ENCODE measurements at places on chromosomes 7 and 10.

- no peak for DNase-seq
Measured at GRCh38 chr7:102967798-102968197, 55.0 kb downstream of the LRRC17 start.

- no peak for DNase-seq
Measured at GRCh38 chr7:66698652-66699205, 41.8 kb upstream of the RABGEF1 start.

DNA sequence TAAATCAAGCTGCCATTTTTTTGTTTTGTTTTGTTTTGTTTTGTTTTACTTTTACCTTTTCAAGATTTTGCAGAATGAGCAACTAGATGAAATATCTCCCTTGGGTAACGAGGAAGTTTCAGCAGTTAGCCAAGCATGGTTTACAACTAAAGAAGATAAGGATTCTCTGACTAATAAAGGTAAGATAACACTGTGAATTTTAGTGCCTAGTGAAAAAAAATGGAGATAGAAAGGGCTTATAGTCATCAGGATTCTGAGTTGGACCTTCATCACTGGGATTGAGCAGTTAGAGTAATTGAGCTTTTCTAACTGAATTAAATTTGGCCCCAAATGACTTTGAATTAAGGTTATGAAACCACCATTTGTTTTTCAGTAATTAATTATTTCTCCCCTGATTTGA, 21.2 kb downstream of the DMTF1 start:
- no peak for DNase-seq

DNA sequence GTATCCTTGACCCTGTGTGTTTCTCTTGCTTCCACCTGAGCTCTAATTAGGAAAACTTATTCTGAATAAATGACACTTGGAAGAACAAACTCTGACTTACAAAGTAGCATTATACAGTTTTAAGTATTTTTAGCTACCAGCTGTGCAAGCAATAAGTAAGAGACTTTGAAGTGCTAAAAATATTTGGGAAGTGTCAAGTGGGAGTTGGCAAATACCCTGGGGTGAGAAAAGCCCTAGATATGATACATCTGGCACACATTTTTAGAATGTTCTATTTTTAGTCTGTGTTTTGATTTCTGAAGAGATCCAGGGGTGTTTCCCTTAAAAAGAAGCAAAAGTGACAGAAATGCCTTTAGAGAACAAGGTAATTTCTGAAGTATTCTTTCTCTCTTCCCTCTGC, 132.7 kb upstream of the TEX47 start:
- no peak for DNase-seq

DNA sequence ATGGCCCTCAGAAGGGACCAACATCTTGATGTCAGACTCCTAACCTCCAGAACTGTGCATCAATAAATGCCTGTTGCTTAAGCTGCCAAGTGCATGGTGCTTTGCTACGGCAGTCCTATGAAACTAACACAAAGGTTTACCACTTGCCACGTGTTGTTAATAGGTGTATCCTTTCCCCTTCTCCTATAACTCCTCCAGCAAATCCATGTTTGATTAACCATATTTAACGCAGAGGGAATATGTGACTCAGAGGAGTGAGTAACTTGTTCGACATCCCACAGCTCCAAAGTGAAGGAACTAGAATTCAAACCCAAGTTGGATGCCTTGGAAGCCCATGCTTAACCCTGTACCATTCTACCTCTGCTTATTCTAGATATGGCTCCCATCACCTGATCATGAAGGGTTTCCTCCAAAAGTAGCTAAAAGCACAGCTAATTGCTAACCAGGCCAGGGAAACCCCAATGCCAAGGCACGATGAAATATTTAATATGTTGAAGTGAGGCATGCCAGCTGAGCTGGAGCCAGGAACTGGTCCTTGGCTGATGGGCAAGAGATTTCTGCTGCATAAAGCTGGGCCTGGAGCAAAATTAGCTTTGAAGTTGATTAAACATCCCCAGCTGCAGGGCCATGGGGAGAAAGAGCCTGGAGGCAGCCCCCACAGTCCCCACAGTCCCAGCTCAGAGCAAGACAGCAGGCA, 131.9 kb downstream of the C10orf90 start:
- DNase-seq = no peak

DNA sequence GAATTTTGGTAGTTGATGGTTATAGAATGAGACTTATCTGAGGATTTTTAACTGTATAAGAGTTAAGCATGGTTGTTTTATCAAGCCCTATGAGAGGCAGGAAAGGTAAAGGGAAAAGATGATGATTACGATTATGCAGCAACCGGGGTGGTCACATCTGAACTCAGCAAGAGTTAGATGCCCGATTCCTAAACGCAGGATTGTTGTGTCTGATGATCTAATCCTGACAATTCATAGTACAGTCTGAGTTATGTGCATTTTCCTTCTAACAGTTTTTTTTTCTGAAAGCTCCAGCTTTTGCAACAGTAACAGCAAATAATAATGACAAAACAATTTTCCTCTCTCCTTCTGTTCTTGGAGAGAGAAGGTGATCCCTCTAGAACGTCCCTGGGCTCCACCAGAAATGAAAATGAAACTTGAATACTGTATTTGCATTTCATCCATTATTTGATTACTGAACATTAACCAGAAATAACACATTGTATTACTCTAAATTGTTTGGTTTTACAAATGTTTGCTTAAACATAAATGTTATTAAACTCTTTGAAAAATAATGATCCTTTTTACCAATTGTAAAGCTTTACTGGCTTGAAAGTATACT, 176.5 kb upstream of the CCDC6 start:
- no peak for DNase-seq

DNA sequence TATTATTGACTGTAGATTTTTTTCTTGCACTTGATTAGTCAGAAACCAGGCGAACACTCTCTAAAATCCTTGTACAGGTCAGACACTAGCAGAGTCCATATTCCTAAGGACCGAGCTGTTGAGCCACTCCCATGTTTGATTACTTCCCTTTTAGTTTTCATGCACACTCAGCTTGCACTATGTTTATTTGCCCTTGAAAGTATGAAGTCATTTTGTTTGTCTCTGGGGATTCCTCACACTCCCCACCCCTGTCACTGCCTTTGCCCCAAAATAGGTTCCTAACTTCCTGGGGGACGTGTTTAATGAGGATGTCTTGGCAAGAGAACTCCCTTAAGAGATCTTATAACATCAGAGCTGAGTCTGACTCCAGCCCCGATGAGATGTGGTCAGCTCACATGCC, 182.1 kb downstream of the EVX1 start:
- DNase-seq = no peak

DNA sequence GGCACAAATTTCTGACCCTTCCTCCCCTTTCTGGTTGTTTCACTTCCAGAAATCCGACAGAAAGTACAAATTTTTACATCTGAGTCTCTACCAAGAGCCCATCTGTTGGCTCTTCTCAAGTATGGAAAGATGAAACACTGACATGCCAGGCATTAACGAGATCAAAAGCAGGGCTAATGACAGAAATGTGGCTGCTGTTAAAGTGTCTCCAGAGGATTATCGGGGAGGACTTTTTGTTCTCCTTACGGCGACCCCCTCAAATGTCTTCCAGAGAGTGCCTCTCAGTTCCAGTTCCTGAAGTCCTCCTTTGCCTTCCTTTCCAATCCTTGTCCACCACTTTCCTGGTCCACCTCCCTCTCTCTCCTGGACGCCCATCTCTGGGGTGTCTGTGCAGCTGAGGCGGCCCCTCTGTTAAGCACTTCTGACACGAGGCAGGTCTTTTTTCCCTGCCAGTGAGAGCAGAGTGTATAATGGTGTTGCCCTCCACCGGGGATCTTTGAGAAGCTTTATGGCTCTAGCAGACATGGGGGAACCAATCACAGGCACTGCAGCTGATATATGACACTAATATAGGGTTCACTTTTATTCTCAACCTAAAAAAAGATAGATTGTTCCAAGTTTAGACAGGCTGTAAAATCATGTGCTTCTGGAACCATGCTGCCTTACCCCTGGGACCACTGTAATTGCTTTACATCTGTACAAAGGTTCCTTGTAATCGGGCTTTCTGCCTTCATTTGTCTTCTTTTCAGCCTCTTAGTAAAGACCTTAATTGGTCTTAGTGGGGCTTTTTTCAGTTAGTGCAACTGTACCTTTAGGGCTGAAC, 757.1 kb downstream of the AUTS2 start:
- DNase-seq = no peak

DNA sequence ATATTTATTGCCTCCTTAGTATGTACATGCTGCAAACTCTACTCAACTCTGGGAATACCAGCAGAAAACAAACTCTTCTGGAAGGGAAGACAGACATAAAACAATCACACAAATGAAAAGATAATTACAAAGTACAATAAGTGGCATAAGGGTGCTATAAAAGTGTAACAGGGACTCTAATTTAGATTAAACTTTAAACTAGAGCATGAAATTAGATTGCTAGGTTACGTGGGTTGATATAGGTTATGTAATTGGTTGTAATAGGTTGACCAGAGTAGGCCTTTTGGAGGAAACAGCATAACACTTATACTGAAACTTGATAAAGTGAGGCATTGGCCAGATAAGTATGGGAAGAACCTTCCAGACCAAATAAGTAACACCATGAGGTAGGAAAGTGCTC, 26.2 kb upstream of the DKK1 start:
- DNase-seq = no peak

GRCh38 chr7:45689011-45689796, 115.0 kb downstream of the ADCY1 start:
- no peak for DNase-seq

- no peak for DNase-seq
Measured at GRCh38 chr7:8605221-8605620, 171.8 kb downstream of the NXPH1 start.

DNA sequence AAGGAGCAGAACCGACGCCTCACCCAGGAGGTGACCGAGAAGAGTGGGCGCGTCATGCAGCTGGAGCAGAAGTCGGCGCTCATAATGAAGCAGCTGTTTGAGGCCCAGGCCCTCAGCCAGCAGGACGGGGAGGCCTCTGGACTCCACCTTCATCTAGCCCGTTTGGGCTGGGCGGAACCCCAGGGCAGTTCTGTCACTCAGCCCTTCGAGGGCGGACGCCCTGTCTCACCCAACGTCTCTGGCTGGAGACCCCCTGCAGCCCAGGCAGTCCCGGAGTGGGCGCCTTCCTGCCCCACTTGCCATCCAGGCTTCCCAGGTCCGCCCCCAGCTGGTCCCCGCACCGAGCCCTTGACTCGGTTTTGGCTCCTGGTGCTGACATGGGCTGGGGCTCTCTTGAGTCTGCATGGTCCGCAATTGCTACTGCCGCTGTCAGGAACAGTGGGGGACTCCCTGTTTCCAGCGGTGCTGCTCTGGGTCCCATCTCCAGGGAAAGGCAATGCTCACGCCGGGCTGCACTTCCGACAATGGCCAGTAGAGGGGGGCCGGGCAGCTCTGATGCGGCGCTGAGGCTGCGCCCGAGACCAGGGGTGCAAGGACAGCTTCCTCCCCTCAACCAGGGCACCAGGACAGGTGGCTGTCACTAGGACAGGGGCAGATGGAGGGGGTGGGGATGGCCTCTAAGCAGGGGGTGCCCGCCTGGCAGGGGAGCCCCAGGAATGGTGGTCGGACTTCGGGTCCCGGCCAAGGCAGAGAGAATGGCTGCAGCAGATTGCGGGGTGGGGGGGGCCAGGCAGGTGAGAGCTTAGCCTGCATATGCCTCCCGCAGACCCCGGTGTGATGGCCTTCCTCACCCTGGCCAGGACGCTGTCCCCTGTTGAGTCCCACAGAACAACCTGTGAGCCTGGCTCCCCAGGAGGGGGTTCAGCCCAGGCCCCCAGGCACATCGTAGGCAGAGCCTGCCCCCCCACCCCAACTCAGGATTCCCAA, 71.2 kb upstream of the KCTD7 start:
- peak; percentile 71 for DNase-seq

- DNase-seq = no peak
Measured at GRCh38 chr10:61271127-61271780, 181.9 kb downstream of the TMEM26 start.

- DNase-seq = no peak
Measured at GRCh38 chr10:29840516-29841276, 205.9 kb upstream of the SVIL start.

DNA sequence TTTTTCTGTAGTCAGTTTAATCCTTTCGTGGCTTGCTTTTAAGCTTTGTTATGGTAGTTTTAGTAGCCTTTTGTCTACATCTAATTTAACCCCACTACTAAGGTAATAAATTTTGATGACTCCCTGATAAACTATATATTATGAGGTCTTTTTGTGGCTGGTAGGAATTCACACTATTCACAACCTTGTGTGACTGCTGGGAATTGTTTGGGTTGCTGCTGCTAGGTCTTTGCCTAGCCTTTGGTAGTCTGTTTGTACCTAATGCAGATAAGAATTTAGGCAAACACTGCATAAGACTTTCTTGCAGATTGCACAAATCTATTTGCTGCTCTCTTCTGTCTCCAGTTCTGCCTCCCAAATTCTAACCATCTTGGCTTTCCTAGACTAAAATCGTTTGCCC, 58.3 kb downstream of the SHOC2 start:
- no peak for DNase-seq

DNA sequence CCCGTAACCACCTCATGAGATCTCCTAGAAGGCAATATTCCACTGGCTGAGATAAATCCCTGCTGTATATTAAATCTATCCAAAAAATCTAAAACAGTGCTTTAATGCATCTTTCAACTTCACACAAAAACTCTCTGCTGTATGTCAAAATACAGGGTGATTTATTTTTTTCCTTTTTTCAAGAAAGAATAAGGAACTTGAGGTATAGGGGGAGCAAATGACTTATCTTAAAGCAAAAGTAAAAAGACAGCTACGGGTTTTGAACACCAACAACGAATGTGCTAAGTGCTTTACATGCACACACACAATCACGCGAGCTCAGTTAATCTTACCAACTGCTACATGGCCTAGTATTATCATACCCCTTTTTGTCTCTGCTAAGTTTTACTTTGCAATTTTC, 168.9 kb upstream of the PHF14 start:
- no peak for DNase-seq

GRCh38 chr7:79749856-79750255, 296.4 kb upstream of the MAGI2 start:
- DNase-seq = no peak

GRCh38 chr10:93154531-93154930, 80.8 kb downstream of the CYP26A1 start:
- no peak for DNase-seq

DNA sequence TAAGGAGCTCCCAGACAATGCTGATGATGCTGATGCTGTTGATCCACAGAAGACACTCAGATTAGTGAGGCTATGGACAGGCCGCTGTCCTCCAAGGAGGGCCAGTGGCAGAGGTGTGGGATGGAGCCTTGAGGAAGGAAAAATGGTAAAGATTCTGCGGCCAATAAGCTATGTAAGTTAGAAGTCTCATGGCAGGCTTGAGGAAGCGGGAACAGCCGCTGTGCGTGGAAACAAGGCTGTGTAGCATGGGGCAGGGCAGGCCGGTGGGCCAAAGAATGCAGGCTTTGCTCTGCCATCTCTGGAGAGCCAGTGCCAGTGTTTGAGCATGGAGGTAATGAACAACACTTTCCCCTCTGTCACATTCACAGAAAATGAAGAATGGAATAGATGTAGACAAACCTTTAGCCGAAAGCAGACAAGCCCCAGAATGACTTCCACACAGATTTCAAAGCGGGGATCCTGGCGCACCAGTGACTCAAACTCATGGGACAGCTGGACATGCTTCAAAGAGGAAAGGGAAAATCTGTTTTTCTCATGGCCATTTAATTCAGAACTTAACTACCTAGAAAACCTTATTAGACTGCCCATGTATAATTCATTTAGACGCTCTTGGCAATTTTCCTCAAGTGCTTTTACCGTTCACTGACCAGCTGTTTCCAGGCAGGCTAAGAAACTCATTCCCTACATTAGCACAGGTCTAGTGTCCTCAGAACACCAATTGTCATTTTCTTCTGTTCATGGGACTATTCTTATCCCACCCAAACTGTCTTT, 16.9 kb upstream of the FIGNL1 start:
- DNase-seq = no peak

Data from RPMI8226 (cell line).